ENCODE measurements at places on chromosomes 11 and 22. TPM values are rescaled to one million over a fixed set of nuclear protein-coding genes. Genes with fewer than 3 reads are reported as not detected.

Gene SNX32
- 0.47 TPM for total RNA-seq

Gene SLC7A4
- total RNA-seq = 0.47 TPM

Gene RIBC2
- 2.6 TPM for total RNA-seq

Gene PDGFD
- total RNA-seq = 3.9 TPM

Gene PATE4
- total RNA-seq = not detected

Gene TSSK2
- total RNA-seq = not detected

Gene MFRP
- total RNA-seq = not detected

Gene ELP4
- 22.1 TPM for total RNA-seq

Gene TRPM5
- not detected for total RNA-seq

Gene KLHL35
- 2.6 TPM for total RNA-seq

Gene E2F8
- 0.95 TPM for total RNA-seq

Gene DDX6
- total RNA-seq = 120 TPM

Gene HEPN1
- total RNA-seq = not detected

DNA sequence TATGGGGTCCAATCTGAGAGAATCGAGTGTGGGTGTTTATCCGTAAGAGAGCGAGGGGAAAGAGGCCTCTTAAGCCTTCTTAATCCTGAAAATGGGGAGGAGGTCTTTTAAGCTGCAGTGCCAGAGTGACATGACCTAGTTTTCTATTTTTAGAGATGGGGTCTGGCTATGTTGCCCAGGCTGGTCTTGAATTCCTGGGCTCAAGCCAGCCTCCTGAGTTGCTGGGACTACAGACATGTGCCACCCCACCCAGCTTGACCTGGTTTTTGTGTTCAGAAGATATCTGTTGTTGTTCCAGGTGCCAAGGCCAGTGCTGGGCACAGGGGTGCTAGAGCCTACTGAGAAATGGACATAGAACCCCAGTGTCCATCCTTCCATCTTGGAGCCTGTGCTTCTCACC is 1.4 kb downstream of the BAD start:
- DNase-seq = no peak

- no peak for DNase-seq
Observed at GRCh38 chr11:96391698-96392307, 2.0 kb downstream of the JRKL start.

DNA sequence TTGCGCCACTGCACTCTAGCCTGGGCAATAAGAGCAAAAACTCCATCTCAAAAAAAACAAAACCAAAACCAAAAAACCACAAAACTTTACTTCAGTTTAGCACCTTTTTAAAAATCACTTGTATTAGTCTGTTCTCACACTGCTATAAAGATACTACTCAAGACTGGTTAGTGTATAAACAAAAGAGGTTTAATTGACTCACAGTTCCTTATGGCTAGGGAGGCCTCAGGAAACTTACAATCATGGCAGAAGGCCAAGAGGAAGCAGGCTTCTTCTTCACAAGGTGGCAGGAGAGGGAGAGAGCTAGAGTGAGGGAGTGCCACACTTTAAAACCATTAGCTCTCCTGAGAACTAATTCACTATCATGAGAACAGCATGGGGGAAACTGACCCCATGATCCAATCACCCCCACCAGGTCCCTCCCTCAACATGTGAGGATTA is 261.3 kb downstream of the TMEM135 start:
- DNase-seq = no peak

DNA sequence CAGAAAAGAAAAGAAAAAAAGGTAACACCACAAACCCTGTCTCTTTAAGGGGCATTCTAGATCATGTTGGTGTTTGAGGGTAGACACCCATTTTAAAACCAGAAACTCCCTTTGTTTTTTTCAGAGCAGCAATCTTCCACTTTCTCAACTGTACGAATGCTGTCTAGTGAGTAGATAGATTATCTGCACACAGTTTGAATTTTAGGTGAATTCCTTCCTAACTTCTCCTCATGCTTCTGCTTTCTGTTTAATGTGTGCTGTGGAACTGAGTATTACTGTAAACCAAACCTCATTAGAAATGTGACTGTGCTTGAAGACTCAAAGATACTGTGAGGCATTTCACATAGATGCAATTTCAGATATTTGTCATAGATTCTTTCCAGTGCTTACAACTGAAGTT is 102.4 kb downstream of the PRMT3 start:
- DNase-seq = no peak

DNA sequence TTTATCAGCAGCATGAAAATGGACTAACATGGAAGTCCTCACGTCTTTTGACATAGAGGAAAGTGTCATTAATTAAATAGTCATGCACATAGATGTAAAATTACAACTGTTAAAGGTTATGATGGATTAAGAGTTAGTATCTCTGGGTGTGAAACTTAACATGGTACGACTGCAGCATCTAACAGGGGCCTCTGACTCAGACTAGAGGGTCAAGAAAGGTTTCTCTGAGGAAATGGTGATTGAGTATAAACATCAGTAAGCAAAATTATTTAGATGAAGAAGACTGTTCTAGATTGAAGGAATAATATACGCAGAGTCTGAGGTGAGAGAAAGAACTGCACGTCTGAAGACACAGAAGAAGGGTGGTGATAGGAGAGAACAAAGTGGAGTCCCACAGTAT is 42.1 kb upstream of the GAB2 start:
- no peak for DNase-seq

DNA sequence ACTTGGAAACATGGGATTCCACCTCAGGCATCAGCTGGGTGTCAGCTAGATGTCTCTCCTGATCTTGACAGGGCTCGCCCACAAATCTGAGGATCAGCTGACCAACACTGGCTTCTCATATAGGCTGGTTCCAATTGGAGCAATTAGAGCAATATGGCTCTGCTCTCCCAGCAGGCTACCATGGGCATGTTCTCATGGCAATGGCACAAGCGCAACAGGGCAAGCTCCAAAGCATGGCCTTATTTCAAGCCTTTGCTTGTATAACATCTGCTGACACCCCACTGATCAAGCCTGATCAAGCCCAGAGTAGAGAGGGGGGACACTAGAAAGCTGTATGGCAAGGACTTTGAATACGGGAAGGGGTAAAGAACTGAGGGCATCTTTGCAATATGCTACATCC is 40.7 kb upstream of the SPATA19 start:
- DNase-seq = no peak

- DNase-seq = no peak
Observed at GRCh38 chr22:37797874-37798500, 9.7 kb upstream of the GCAT start.

GRCh38 chr11:111911563-111912401 is at the start of gene CRYAB:
CRYAB (minus strand) TSS chr11:111911770; CDS start chr11:111911724, 46 bp downstream.
- peak; percentile 78 for DNase-seq

DNA sequence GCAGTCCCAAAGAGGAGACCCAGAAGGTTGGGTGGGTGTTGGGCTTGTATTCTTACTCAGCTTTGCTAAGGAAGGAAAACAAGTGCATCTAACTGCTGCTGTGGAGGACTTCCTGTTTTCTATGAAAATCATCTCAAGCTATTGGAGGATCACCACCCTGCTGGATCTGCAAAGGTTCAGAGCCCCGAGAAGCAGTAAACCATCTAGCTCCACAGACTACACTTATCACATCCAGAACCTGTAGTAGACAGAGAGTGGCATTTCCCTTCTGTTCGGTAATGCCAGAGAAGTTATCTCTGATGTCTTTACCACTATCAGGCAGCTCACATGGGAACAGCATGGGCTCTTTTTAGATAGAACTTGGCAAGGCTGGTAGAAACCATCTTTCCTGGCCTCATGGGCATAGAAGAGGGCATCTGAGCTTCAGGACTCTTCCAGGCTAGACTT is 21.7 kb downstream of the KCNJ1 start:
- no peak for DNase-seq

DNA sequence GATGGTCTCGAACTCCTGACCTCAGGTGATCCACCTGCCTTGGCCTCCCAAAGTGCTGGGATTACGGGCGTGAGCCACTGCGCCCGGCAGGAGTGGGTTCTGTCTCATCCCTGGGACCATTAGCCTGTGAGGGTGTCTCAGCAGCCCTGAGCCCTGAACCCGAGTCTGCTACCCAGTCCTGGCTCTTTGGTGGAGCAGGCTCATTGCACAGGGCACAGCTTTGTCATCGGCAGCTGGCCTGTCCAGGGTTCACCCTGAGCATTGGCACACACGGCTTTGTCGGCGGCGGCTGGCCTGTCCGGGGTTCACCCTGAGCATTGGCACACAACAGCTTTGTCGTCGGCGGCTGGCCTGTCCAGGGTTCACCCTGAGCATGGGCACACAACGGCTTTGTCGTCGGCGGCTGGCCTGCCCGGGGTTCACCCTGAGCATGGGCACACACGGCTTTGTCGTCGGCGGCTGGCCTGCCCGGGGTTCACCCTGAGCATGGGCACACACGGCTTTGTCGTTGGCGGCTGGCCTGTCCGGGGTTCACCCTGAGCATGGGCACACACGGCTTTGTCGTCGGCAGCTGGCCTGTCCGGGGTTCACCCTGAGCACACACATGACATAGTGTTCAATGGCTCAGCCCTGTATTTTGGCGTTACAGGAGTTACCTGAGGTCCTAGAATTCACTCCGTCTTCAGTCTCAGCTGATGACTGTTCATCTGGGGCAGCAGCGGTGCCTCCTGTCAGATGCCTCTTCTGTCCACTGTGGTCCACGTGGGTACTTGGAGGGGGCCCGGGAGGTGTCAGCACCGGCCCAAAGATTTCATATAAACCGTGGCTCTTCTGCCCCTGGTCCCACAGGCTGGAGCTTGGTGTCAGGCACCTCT is 1082.5 kb downstream of the BRD1 start:
- no peak for DNase-seq

DNA sequence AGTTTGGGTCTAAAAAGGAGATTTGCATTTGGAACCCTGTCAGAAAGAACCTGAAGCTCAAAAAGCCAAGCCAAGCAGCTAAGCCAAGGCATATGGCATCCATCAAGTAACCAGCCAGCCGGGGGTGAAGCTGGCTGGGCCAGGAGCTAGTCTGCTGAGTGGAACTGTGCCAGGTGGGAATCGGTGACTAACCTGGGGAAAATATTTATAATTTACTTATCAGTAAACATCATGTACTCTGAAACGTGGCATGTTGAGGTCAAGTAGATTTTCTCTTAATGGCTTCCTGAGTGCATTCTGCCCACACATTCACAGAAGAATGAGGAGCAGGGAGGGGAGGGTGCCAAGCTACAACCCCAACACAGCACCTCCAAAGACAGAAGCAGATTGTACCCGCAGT is 70.5 kb upstream of the SESN3 start:
- peak; percentile 53 for DNase-seq

GRCh38 chr11:116061322-116061721 is 557.1 kb upstream of the CADM1 start:
- DNase-seq = no peak

DNA sequence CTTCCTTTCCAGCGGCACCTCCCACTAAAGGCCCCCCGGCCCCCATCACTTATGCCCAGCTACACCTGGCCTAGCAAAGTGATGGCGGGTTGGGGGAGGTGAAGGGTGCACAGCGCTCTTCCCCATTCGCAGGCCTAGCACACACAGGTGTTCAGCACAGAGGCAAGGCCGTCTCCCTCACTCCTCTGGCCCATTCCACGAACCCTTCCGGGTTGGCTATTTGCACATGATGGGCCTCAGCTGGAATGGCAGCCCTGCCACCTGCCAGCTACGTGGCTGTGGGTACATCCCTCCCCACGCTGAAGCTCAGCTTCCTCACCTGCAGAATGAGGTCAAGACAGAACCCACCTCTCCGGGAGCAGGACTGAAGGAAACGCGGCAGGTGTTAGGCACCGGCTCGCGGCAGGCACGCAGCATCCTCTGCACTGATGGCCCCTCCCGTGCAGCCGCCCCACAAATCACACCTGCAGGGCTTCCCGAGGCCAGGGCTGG is 4.8 kb downstream of the KIAA0930 start:
- no peak for DNase-seq

GRCh38 chr11:43360361-43361032 is 1.8 kb downstream of the TTC17 start:
- no peak for DNase-seq

- DNase-seq = no peak
Observed at GRCh38 chr11:75024764-75025211, 36.1 kb downstream of the NEU3 start.

- DNase-seq = peak; percentile 76
Observed at GRCh38 chr22:37021710-37022482, 2.4 kb downstream of the MPST start.

GRCh38 chr22:50576070-50576469 is 2.2 kb downstream of the CPT1B start:
- DNase-seq = no peak

DNA sequence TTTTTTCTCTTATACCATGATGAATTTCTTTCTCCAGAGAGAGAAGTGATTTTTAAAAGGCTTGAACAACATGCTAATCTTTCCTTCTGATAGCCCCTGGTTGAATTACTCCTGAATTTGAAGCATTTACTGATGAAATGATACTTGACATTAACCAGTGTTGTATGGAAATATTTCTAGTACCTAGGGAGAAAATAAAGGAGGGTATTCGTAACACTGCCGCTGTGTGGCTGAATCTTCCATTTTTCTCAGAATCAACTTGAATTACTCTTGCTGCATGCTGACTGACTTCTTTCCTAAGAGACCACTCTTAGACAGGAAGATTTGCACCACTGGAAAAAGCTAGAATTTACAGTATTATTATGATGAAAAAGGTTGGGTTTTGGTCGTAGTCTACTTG is 118.3 kb downstream of the FAT3 start:
- no peak for DNase-seq

- no peak for DNase-seq
Observed at GRCh38 chr11:102151784-102152525, 41.7 kb downstream of the YAP1 start.

DNA sequence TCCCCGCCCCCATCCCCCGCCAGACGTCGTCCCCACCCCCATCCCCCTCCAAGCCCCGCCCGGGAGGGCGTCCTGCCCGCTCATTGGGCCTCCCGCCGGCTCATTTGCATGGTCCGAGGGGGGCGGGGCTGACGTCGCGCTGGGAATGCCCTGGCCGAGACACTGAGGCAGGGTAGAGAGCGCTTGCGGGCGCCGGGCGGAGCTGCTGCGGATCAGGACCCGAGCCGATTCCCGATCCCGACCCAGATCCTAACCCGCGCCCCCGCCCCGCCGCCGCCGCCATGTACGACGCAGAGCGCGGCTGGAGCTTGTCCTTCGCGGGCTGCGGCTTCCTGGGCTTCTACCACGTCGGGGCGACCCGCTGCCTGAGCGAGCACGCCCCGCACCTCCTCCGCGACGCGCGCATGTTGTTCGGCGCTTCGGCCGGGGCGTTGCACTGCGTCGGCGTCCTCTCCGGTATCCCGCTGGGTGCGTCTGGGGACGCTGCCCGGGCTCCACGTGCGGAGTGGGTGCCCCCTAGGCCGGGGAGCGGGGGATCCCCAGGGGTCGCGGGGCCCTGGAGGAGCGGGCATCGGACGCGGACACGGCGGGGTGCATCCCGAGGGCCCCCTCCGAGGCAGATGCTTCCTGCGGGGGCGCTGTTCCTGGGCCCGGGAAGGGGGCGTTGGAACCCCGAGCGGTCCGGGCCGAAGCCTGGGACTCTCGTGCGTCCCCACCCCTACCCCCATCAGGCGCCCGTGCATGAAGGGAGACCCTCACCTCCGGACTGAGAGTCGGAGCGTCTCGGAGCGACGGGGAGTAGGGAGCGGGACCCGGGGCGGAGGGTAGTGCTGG is at the start of gene PNPLA3:
Gene PNPLA3 (plus strand): TSS at position 175 of the 834 bp plus-strand sequence. CDS start 107 bp downstream, at position 282.
- DNase-seq = peak; percentile 91

DNA sequence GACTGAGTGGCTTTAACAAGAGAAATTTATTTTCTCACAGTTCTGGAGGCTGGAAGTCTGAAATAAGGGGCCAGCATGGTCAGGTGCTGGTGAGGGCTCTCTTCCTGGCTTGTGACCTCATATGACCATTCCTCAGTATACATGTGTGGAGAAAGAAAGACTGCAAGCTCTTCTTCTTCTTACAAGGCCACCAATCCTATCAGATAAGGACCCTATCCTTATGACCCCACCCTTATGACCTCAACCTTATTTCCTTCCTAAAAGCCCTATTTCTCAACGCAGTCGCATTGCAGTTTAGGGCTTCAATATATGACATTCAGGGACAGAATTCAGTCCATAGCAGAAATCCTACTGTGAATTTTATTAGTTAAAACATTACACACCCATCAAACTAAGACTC is 124.4 kb upstream of the RAG2 start:
- no peak for DNase-seq

Data from lower lobe of right lung (tissue), 2 donors.